Stimulated activated naive CD4-positive, alpha-beta T cell (primary cell): ENCODE measurements at places on chromosomes 3 and 15.
A peak's percentile ranks its signal among the peaks of the same experiment; 100 is the strongest.

DNA sequence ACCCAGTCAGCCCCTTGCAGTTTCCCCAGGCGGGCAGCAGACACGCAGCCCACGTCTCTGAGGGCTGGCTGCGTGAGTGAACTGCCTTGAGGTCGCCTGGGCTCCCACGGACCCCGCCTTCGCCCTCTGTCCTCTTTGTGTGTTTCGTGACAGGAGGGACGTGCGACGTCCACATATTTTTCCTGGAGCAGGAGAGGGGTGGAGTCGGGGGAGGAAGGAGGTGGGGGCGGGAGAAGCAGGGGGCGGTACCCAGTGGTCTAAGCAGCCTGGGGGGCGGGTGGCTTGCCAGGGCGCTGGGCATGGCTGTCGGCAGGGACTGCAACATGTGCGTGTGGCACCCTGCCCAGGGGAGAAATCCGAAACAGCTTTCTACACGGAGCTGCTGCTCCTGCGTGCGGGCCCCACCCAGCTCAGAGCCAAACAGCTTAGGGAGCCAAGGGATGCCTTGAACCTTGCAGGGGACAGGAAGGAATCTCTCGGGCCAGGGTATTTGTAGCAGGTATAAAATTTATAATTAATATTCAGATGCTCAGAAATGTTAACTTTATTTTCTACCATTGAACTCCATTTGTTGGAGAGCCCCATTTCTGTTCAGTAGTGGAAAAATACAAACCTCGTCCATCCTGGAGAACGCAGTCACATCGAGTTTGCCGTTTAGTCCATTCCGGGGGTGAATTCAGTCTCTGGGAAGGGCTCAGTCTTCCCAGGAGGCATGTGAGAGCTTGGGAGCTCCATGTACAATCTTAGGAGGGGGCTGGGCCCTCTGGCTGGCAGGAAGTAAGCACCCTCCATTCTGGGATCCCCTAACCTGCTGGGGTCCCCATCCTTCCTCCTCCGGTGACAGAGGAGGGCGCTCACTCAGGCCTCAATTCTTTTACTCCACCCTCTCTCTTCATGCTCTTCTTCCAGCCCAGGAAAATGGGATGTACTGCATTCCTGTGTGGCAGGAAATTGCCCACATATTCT is 79.1 kb upstream of the MEF2A start:
- peak; percentile 41 for DNase-seq

DNA sequence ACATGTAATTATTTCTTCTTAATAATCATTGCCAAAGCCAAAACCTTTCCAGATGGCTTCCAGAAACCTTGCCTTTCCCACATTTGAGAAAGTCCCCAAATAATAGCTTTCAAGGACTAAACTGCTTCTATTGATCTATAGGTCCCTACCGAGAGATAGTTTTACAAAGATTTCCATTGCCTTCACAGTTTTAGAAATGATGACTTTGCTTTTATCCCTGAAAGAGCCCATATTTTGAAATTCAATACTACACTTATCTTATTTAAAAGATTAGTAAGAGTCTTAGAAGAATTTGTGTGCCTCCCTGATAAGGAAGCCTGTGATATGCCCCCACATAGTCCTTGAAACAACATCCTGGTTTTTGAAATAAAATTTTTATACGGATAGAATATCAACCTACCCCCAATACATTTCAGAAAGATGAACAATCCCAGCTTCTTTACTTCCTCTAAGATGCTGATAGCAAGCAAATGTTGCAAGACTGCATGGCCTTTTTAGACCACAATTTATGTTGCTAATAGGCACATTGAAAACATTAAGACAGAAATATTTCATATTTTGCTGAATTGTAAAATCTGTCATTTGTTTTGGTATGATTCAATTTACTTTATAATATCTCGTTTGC is 146.3 kb downstream of the TMCO5A start:
- DNase-seq: no peak

GRCh38 chr3:94307588-94307987 is 244.7 kb downstream of the NSUN3 start:
- DNase-seq: no peak

DNA sequence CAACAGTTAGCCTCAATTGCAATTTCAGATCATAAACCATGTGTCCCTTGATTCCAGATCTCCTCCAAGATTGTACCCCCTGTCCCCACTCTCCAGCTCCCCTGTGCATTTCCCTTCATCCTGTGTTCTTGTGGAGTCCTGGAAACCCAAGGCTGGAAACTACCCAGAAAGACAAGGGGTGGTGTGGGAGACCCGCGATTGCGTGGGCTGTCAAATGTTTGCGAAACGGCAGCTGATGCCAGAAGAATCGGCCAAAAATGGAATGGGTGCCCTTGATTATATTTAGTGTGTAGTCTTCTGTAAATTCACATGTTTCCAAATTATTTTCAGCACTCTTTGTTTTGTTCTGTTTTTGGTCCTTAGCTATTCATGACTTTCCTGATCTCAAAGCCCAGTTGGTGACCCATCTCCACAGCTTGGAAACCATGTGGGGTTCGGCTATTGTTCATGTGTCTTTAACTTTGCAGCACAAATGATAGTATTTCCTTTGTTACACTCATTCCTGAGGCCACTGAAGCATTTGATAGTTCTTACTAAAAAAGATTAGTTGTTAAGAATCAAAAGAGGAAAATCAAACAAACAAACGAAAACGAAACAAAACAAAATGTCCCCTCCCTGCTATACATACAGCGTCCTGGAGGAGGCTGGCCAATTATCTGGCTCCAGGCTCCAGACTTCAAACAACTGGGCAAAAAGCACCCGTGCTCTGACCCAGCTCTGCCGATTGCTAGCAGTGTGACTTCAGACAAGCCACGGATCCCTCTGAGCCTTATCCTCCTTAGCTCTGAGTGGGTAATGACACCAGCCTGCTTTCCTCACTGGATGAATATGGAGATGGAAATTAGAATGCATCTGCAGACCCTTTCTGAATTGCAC is 120.9 kb downstream of the CACNA2D3 start:
- DNase-seq: no peak

DNA sequence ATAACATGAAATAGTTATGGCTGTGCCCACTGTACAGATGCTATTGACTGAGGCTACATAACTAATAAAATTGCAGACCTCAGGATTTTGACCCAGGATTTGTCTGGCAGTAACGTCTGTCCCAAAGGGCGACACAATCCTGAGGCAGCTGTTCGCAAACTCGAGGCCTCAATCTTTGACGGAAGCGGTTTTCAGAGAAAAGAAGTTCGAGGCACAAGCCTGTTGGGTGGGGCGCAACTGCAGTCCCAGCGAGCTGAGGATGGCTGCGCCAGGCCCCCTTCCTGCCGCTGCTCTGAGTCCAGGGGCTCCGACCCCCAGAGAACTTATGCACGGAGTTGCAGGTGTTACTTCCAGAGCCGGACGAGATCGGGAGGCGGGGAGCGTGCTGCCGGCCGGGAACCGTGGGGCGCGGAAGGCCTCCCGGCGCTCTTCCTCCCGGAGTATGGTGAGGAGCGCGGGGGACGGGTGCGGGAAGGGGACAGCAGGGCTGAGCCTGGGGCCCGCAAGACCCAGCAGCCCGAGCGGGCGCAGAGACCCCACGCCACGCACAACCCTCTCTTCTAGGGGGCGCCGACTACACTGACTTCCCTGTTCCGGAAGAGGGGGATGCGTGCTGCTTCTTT is at the start of gene PARP15:
Gene PARP15, plus strand, starts transcription at position 242 of the 623 bp plus-strand sequence. Its CDS starts 18 bp downstream, at position 260.
- no peak for DNase-seq

GRCh38 chr15:73573572-73573971 is 59.6 kb downstream of the NPTN start:
- DNase-seq: no peak

GRCh38 chr3:107425033-107425432 is 47.8 kb downstream of the CCDC54 start:
- DNase-seq: no peak

DNA sequence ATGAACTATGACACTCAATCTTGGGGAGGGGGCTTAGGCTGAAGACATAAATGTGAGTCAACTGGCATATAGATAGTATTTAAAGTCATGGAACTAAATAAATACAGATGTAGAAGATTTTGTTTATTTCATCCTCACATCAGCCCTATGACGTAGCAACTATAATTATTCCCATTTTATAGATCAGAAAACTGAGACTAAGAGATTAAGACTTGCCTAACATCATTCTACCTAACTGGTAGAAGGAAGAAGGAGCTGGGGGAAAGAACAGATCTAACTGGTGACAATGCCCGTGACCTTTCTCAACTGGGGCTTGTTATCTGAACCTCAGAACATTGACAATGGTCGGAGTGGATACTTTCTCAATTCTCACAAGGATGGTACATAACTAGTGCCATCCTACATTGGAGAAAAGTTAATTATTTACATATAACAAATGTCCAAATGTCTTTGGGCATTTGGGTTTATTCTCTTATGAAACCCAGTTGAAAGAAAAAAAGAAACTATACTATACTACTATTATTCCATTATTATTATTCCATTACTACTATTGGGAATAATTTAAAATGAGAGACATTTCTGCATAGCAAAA is 10.4 kb downstream of the HERC1 start:
- DNase-seq: no peak
